ENCODE measurements at places on chromosomes 3 and 15.

- no peak for DNase-seq
These were observed 9.2 kb upstream of the SHC4 start for GRCh38 chr15:48972750-48973503.

- no peak for DNase-seq
These were observed 42.8 kb upstream of the PLOD2 start for GRCh38 chr3:146203776-146204175.

GRCh38 chr15:39887211-39887610 lies 32.9 kb downstream of the GPR176 start:
- DNase-seq = no peak

GRCh38 chr3:156132313-156132712 lies 11.9 kb downstream of the KCNAB1 start:
- no peak for DNase-seq

DNA sequence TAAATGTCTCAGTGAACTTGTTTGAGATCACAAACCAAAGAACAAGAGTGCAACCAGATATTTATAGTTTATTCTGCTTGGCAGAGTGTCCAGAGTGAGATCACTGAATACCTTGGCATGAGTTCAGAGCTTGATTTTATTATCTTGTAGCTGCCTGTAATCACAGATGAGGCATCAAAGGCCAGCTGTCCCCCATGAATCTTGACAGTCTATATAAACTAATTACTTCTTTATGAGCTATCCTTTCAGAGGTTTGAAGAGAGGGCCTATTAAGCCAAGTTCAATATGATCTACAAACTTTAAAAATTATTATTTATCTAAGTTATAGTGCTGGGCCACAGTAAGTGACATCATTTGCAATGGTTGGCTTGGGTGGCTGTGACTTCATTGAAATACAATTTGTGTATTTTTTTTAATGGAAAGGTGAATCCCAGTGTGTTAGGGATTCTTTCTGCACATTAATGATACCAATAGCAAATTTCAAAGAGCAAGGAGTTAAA lies 251.5 kb downstream of the CLSTN2 start:
- DNase-seq = peak; percentile 67

- no peak for DNase-seq
These were observed 182.3 kb upstream of the LINGO1 start for GRCh38 chr15:77815015-77815414.

- DNase-seq = no peak
These were observed 1.1 kb downstream of the EIF4G1 start for GRCh38 chr3:184315543-184315867.

DNA sequence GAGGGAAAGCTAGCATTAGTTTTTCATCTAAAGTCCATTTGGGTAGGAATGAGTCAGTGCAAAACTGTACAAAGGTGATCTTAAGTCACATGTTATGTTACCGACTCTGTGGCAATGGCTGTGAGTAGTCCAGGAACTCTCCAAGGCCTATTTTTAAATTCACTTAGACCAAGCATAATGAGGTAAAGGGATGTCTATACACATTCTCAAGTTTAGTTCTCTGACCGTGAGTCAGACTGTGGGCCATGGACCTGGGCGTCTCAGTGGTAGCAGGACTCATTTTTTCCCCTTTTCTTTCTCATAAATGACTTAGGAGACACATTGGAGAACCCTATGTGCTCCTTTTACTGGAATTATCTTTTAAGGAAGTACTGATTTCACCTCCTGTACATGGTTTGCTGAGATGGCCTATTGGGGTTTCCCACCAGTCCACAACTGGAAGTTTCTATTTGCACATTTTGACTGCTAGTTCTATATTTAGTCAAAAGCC lies 488.7 kb upstream of the TPRG1 start:
- no peak for DNase-seq

GRCh38 chr15:92909136-92909781 lies 9.1 kb downstream of the CHD2 start:
- DNase-seq = peak; percentile 2

- peak; percentile 7 for DNase-seq
These were observed 475 bp downstream of the EIF4E3 start for GRCh38 chr3:71724584-71725270.

DNA sequence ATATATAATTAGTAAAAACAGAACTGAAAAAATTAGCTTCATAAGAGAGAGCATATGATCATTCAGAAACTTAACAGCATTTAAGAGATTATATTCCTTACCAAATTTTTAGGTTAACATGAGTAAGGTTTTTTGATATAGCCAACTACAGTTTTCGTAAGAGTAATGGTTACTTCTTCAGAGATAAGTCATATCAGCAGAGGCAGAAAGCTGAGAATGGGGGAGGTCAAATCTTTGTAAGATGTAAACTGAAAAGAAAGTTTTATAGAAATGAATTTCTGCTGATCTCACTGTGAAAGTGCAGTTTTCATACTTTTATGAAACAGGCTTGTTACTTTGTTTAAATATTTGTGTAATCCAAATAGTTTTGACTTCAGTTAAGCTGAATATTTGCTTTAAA lies 193.3 kb downstream of the ZBTB20 start:
- DNase-seq = no peak

GRCh38 chr3:153600896-153601295 lies 438.9 kb downstream of the RAP2B start:
- DNase-seq = no peak

- DNase-seq = no peak
These were observed 19.6 kb downstream of the CD86 start for GRCh38 chr3:122074621-122075265.

GRCh38 chr15:38991126-38991525 lies 426.5 kb upstream of the RASGRP1 start:
- DNase-seq = no peak

- DNase-seq = no peak
These were observed 303.2 kb downstream of the TIGIT start for GRCh38 chr3:114597012-114597411.

DNA sequence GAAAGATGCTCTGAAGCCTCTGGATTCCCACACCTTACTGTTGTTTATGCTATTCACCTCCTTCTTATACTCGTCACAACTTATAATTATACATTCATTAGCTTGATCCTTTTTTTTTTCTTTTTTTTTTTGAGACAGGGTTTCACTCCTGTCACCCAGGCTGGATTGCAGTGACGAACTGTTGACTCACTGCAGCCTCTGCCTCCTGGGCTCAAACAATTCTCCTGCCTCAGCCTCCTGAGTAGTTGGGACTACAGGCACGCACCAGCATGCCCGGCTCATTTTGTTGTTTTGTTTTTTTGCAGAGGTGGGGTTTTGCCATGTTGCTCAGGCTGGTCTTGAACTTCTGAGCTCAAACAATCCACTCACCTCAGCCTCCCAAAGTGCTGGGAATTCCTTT lies 143.6 kb downstream of the PLCL2 start:
- DNase-seq = no peak

DNA sequence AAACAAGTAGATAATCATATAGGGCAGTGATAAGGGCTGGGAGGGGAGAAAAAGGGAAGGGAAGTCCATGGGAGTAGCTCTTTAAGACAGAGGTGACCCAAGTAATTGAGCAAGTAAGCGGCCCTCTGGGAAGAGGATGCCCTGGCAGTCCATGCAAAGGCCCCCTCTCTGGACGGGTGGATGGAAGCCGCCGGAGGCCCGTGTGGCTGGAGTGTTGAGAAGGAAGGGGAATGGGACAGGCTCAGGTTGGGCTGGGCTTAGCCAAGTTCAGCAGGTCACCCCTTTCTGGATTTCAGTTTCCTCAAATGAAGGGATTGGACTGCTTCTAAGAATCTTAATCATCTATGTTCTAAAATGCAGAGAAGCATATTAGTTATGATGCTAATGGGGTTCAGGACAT lies 32.4 kb upstream of the TRPM1 start:
- DNase-seq = no peak

DNA sequence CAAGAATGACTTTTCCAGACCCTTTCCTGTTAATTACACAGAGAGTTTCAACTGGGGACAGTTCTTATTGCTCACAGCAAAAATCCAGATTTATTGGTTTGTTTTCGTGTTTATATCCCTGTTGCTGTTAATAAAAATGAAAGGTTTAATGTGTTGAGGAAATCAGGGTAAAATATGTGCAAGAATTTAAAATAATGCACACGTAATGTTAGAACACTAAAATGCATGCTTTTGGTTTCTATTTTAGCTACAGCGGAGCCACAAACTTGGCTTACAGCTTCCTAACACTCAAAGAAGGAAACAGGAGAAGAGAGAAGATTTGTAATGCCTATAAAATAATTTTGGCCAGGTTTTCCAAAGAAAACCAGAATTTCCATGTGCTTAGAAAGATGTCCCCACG lies 62.7 kb downstream of the CASR start:
- no peak for DNase-seq

- DNase-seq = no peak
These were observed 83.9 kb upstream of the MEF2A start for GRCh38 chr15:99481951-99482230.

DNA sequence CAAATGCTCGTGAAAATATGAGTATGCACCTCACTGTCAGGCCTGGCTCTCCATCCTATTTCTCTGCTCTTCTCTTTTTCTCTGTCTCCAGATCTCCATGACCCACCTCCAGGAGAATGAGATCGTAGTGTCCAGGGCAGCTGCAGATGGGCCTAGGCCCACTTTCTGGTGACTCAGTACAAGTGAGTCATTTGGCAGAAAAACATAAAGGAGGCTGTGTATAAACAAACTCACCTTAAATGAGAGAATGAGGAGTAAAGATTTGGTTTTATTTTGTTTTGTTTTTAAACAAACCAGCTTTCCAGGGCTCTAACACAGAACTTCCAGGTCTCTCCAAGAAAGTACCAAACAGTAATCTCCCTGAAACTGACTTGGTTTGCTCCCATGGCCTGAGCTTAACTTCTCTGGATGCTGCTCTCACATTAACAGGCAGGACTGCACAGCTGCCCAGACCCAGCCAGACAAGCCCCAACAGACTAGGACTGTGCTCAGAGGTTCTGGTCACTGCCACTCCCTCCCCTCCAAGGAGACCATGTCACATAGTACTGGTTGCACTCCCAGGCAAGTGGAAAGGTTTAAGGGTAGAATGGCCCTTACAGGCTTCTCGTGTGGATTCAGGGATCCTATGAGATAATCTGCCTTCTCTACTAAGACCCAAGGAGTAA lies 1.5 kb upstream of the HEG1 start:
- DNase-seq = no peak

GRCh38 chr15:96593735-96594134 lies 263.2 kb downstream of the NR2F2 start:
- no peak for DNase-seq

DNA sequence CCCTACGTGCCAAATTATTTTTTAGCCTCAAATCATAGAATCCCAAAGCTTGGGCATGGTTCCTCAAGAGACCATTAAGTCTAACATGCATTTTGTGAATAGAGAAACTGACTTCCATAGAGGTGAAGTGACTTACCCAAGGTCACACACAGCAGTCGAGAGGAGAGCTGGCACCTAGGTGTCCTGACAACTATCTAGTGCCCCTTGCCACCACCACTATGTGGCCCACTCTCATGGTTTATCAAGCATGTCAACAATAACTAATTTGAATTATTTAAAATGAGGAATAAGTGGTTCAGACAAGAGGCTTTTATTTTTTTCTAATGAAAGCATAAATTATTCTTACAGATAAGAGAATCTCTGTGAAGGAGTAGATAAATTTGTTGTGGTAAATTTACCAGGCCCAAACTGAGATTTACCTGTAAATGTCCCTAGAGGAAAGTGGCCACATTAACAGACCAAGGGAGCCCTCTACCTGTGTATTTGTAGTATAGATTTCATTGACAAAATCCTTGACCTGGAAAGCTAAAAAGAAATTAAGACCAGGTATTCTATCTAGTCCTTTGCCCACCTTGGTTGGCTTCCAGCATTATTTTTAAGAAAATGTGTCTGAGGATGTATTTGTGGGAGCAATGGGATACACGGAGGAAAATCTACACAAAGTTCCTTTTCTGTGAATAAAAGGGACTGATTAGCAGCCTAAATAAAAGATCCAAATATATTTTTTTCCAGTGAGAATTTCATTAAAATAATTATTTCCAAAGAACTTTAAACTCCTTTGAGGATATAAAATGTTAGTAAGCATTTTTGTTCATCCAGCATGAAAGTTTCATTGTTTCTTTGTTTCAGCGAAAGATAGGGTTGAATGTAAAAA lies 49.1 kb downstream of the IQCH start:
- DNase-seq = peak; percentile 28

GRCh38 chr15:73345658-73346057 lies 23.1 kb downstream of the HCN4 start:
- DNase-seq = no peak

DNA sequence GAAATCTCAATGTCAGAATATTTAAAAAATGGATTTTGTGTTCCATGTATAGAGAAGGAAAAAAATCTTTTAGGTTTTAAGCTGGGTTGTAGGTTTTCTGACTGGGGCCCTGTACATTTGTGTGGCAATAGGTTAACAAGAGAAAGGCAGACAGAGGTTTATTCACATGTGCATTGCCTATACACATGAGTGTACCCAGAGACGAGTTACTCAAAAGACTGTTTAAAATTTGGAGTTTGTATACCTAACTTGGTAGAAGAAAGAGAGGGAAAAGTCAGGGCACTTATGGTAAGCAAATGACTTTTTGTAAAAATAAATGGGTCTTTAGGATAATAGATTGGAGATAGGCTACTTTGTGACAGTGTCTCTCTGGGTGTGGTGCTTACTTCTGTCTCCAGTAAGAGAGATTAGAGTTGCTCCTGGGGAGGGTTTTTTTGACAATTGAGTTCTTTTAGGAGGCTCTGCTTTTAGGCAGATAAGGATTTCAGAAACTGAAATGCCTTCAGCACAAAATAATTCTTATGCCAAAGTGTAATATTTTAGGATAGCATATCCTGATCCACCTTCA lies 225.2 kb downstream of the TCF12 start:
- DNase-seq = no peak

DNA sequence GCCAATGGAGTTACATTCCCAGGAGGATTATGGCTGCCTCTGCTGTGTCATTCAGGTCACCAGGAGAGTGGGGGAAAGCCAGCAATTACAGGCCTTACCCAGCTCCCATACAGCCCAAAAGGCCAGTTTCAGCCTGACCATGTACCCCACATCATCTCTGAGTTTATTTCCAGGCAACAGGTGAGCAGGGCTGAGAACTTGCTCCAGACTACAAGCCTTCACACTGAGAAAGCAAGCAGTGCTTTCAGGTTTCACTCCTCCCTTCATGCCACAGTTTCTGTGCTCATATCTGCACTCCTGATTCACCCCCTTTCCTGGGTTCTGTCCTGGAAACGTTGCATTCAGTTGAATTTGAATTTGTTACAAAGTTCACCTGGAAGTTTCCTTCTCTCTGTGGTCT lies 68.1 kb upstream of the ABI3BP start:
- no peak for DNase-seq

GRCh38 chr3:42520336-42520735 lies 17.9 kb downstream of the VIPR1 start:
- no peak for DNase-seq

- DNase-seq = no peak
These were observed 115.3 kb downstream of the MEGF11 start for GRCh38 chr15:66138096-66138783.

GRCh38 chr15:38758043-38758442 lies 193.4 kb upstream of the RASGRP1 start:
- DNase-seq = no peak

GRCh38 chr3:191648787-191649186 lies 187.8 kb downstream of the PYDC2 start:
- peak; percentile 36 for DNase-seq

Data from prostate gland (tissue), 2 donors.